Skin of body (tissue), 3 donors: ENCODE measurements at places on chromosomes 11 and 22.

DNA sequence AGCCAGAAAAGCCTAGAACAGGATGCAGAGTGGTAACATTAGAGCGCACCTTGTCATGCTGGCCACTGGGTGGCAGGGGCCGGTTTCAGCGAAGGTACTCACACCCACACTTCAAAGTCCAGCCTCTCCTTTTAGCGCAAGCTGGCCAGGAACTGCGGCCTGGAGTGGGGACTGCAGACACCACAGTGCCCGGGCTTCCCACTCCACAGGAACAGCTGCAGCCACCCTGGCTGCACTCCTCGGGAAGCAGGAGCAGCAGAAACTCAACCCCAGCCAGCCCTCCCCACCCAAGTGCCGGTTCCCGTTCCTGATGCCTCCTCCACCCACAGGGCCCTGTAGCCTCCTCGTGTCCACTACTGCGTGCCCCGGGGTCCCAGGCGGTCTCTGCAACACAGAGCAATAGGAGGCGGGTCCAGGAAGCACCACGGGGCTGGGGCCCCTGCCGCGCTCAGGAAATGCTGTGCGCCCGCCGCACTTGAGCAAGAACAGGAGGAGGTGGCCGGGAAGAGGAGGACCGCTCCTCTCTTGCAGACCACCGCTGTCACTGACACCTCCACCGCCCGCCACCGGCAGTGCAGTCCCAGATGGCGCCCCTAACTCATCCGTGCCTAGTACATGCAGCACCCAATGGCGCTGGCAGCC, 2.2 kb downstream of the RFPL2 start:
- no peak for DNase-seq

GRCh38 chr11:70755410-70756158, 357.3 kb downstream of the CTTN start:
- peak; percentile 44 for DNase-seq

GRCh38 chr11:107301878-107302277, 155.7 kb downstream of the CWF19L2 start:
- DNase-seq = no peak

DNA sequence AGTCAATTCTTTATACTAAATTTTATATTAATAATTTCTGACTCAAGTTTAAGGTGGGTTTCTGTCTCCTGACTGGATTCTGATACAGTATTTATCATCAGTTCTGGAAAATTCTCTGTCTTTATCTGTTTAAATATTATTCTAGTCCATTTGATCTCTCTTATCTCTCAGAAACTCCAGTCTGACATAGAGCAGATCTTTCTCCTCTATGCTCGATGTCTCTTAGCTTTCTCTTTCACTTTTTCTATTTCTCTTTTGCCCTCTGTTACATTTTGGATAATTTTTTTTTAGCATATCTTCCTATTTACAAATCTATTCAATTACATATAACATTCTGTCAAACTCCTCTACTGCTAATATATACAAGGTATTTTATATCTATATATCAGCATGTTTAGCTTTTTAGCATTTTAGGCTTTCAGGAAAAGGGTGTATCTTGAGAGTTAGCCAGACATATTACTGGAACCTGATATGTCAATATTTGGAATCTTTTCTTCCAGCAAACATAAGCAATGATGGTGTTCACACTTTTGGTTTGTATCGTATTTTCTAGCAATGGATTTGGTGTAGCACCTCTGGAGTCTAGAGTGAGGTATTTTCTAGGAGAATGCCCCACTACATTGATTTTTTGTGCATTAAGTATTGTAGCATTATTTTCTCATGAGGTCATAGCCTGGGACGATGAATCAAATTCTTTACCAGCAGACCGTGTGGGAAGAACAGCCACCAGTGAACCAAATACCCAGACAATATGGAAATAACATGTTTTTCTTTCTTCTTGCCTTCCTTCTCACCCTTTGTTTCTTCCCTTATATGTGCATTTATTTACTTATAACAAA, 4.1 kb upstream of the NNMT start:
- no peak for DNase-seq

GRCh38 chr22:46362934-46363515, 27.5 kb downstream of the TRMU start:
- no peak for DNase-seq

GRCh38 chr11:67556244-67556643, 27.4 kb upstream of the GSTP1 start:
- no peak for DNase-seq

DNA sequence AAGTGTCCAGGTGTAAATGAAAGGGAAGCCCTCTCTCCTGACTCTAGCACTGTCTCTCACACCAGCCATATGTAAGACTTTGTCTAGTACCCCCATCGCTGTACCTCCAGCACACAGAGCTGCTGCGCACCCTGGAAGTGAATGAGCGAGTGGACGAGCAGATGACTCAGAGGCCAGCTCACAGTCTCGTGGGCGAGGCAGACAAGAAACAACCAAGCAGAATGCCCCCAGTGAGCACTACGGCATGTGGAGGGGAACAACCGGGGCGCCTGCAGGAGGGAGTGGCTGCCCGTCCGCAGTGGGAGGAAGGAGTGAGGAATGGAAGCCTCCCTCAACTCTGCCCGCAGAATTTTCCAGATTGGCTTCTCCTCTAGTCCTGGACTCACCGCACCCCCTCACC, 46.4 kb downstream of the MCM5 start:
- no peak for DNase-seq

DNA sequence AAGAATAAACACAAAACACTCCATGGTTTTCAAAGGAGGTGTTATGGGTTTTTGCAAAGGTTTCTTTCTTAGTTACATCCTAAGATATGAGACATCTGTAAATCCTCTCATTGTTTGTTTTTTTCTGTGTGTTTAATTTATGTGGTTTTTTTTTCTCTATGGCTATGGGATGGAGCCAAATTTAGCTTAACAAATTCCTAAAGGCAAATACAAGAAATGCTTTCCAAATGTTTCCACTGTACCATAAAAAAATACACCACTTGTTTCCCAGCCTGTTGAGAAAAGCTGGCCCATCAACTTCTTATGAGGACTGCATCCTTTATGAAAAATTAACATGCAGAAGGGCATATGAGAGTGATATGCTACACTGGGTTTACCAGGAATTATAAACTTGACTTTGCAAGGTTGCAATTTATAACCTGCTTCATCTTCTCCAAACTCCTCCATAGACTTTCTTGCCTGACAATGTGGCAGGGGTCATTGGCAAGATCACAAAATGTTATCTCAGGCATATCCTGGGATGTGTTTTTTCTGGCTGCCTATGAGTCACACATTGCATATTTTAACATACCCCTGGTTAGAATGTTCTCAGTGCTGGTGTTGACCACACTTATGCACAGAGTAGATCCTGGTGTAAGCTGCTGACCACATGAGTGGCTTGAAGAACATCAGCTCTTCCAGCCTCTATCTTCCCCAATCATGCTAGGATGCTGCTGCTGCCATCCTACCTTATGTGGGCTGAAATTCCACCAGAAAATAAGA, 137.6 kb upstream of the TTC12 start:
- DNase-seq = peak; percentile 55

GRCh38 chr22:50438305-50439275, 36.2 kb downstream of the SBF1 start:
- no peak for DNase-seq

GRCh38 chr22:20242393-20243175, 25.5 kb downstream of the RTN4R start:
- DNase-seq = no peak

- no peak for DNase-seq
These were observed 3.0 kb downstream of the BACE1 start for GRCh38 chr11:117313091-117313490.

DNA sequence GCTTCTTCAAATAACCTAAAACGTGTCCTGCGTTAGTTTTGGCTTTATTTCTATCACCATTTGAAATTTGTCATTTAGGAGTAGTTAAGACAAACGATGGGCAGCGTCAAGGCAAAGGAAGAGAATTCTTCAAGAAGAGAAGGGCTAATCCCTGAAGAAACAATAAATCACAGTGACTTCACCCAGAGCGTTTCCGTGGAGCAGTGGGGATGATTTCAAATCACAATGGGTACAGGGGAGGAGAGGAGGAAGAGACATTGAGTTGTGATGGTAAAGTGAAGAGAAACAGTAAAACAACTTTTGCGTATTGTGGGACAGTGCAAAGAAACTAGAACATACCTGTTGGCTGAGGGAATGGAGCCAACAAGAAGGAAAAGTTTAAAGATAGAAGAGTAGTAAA, 9.7 kb downstream of the PDGFD start:
- DNase-seq = no peak

GRCh38 chr22:20418211-20418788, 19.3 kb downstream of the SCARF2 start:
- peak; percentile 73 for DNase-seq

- DNase-seq = peak; percentile 84
These were observed at the start of gene TRIM44 for GRCh38 chr11:35662649-35663407. TSS of gene TRIM44 (plus strand) at chr11:35662775. CDS start at chr11:35663112, 337 bp downstream.

- no peak for DNase-seq
These were observed 1.1 kb upstream of the RAC2 start for GRCh38 chr22:37244922-37245722.

GRCh38 chr11:72232260-72233055, 7.9 kb downstream of the INPPL1 start:
- DNase-seq = no peak

GRCh38 chr11:6411594-6412031, 7.3 kb downstream of the APBB1 start:
- no peak for DNase-seq

GRCh38 chr11:7292922-7293321, 41.2 kb downstream of the SYT9 start:
- no peak for DNase-seq
